ENCODE measurements at places on chromosomes 6 and 20.

- DNase-seq: no peak
Measured at GRCh38 chr6:105057160-105057559, 100.3 kb downstream of the LIN28B start.

DNA sequence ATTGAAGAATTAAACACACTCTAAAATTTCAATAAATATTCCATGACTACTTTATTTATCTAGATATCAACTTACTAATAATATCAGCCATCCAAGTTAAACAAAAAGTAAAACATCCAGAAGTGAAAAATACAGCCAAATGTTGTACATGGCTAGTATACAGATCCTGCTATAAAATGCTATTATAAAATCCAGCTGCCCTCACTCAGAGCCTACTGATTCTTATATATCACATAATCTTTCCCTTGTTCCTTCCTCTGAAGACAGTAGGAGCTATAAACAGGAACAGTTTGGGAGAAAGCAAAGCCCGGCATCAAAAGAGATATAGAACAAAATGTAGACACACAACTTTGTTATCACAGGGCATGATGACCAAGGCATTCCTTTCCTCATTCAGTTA lies 212.9 kb downstream of the PLCB4 start:
- no peak for DNase-seq

- no peak for DNase-seq
Measured at GRCh38 chr20:9032758-9033157, 36.1 kb upstream of the PLCB4 start.

GRCh38 chr6:52499026-52499425 lies 77.8 kb downstream of the TRAM2 start:
- DNase-seq: no peak

DNA sequence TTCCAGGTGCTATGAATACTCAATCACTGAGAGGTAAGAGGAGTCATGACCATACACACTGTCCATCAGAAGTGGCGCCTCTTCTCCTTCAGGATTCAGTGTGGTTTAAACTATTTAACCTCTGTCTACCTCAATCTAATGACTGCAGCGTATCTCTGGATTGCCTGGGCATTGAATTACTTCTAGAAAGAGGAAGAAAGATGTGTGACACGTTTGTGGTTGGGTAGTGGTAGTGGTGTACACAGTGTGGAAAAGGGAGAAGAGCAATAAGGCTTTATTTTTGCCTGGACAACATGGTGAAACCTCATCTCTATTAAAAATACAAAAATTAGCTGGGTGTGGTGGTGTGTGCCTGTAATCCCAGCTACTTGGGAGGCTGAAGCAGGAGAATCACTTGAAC lies 38.0 kb upstream of the ECHDC1 start:
- DNase-seq: no peak

- no peak for DNase-seq
Measured at GRCh38 chr20:38453941-38454340, 18.7 kb upstream of the RALGAPB start.

GRCh38 chr20:38043512-38044300 lies 10.2 kb downstream of the RPRD1B start:
- peak; percentile 28 for DNase-seq

GRCh38 chr6:45052325-45052724 lies 275.8 kb upstream of the RUNX2 start:
- no peak for DNase-seq

GRCh38 chr6:27139756-27140579 lies 107.5 kb upstream of the PRSS16 start:
- no peak for DNase-seq

DNA sequence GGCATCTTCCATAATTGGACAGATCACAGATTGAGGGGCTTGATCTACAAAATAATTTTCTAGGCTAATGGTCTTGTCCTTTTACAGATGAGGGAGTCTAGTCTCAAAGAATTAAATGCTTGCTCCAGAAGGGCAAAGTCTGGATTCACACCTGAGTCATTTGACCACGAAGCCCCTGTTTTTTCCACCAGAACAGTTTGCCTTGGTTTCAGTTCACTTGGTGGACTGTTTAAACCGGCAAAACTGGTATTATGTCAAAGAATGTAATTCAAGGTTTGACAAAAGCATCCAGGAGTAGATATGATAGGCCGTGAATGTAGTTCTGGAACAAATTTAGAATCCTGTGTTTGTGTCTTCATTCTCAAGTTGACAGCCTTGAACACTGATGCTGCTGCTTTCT lies 3.3 kb downstream of the MYO6 start:
- DNase-seq: no peak

GRCh38 chr6:34044945-34045595 lies 100.8 kb downstream of the GRM4 start:
- DNase-seq: no peak

DNA sequence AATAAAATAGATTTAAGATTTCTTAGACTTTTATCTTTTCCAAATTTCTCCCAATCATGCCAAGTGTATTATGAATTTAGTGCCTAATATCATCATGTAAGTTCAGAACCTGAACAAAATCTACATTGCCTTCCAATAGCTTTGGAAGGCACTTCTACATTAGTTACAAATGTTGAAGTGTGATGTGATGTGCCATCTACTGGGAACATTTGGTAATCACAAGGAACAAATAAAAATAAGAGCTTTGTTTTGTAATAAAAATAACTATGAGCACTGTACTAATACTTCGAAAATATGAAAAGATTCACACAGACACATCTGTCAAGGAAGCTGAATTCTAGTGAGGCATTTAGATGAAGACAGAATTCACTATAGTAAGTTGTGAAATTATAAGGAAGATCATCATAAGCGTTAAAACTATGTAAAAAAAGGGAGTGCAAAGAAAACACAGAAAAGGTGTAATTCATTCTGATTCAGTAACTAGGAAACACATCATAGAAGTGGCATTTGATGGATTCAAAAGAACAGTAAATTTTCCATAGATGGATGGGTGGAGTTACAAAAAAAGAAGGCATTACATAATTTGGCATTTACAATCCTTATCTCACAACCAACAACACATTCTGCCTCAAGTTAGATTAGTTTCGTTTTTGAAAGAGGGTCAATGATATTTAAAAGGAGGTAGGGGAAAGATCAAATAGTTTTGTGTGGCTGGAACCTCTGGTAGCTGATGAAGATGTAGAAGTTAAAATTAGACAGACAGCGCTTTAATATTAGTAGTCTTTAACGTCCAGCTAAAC lies 161.0 kb downstream of the ASCC3 start:
- DNase-seq: no peak

- no peak for DNase-seq
Measured at GRCh38 chr6:37576336-37576737, 76.6 kb upstream of the CCDC167 start.

DNA sequence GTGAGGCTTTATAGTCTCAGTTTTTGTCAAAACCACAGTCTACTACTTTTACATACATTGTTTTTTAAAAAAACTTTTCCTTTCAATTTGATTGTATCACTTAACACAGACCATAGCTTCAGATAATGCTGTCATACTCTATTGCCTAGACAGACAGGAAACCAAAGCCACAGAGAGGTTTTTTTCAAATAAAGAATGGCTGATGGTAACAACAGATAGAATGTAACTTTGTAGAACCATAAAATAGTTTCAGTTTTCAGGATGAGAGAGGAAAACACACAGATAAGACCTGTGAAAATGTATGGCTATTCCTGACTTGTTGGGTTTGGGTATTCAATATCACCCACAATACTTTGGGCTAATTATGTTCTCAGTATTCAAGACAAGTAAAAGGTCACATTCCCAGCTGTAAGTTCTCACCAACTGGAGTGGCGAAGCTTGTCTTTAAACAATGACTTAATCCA lies 94.0 kb downstream of the ADGRG6 start:
- DNase-seq: no peak

DNA sequence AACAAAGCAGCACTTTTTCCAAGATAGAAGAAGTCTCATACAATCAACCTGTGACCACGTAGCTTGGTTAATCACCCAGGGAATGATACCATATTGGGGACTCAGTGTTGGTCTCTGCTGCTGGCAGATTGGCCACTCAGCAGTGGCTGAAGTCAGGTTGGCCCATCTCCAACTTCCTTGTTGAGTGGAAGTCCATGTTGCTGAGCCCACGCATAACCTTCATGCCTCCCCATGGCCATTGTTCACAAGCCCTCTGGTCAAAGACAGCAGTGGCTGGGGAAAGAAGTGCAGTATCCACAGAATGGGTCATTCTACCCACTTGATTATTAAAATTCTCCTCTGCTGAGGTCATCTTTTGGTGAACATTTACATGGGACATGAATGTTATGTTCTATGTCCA lies 38.5 kb downstream of the PKIB start:
- DNase-seq: no peak

- no peak for DNase-seq
Measured at GRCh38 chr6:149580880-149581279, 14.7 kb downstream of the GINM1 start.

DNA sequence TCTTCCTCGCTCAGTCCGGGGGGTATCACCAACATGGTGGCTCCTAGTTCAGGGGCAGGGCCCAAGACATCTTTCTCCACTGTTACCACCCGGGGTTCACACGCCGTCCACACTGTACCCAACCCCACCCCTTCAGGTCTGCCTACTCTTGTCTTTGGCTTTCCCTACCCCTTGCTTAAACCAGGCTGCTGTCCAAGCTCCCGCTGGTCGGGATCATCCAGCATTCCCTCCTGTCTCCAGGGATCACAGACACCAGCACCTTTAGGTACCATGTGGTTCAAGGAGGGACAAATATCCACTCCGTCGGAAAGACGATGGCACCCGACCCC lies 395 bp downstream of the NELFE start:
- DNase-seq: no peak

GRCh38 chr6:5303682-5304081 lies 42.4 kb downstream of the FARS2 start:
- DNase-seq: no peak

- DNase-seq: no peak
Measured at GRCh38 chr6:158730541-158730907, 80.7 kb downstream of the SYTL3 start.

GRCh38 chr6:79470728-79471127 lies 66.5 kb downstream of the LCA5 start:
- no peak for DNase-seq

- no peak for DNase-seq
Measured at GRCh38 chr6:11890849-11891248, 112.2 kb upstream of the ADTRP start.

- DNase-seq: no peak
Measured at GRCh38 chr6:75842191-75842590, 93.2 kb downstream of the MYO6 start.

DNA sequence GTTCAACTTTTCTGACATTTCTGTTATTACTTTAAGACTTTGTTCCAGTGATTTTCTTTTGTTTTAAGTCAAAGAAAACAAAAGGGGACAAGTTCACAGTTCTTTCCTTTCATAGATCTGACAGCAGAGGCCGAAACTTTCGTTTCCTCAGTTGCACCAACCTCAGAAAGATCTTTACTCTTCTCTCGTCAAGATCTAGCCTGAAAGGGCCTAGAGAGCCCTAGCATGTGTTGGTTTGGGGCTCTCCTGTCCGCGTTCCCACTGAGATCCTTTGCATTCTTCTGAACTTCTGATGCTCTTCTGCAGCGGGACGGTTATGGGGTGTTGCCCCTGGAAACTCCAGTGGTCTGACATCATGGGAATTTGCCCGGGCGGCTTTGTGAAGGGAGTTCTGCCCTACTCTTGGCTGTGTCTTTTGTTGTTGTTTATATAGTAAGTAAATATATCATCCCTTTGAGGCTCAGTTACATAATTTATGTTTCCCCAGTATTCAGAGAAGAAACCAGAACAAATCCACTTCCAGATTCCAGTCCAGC lies 129.1 kb downstream of the SASH1 start:
- DNase-seq: no peak

DNA sequence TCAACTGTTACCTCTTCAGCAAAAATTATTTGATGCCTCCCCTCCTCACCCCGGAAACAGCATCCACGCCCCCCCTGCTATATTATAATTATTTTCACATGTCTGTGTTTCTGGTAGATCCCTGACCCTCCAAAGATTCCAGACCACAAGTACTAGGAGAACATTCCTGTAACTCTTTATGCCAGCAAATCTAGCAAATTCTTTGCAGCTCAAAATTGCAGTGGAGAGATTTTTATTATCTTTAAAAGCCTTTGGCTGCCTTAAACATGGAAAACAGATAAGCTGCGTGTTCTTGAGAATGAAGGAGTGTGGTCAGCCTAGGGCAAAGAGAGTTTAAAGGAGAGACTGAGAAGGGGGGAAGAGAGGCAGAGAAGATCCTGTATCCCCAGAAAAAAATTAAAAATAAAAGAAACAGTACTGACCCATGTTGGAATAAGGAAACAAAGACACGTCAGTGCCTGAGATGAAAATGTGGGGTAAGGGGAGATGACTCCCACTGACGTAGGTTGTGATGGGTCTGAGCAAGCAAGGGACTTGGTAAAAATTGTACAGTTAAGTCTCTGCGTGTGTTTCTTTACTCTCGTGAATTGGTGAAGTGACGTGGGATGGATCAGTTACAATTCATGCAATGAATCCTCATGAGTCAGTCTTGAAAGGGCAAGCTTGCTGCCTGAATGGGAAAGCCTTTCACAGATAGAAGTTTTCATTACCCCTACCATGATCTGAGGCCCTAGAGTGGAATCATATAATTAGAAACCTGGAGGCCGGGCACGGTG lies 8.3 kb downstream of the ID4 start:
- no peak for DNase-seq

GRCh38 chr6:79413562-79414002 lies 123.6 kb downstream of the LCA5 start:
- no peak for DNase-seq

DNA sequence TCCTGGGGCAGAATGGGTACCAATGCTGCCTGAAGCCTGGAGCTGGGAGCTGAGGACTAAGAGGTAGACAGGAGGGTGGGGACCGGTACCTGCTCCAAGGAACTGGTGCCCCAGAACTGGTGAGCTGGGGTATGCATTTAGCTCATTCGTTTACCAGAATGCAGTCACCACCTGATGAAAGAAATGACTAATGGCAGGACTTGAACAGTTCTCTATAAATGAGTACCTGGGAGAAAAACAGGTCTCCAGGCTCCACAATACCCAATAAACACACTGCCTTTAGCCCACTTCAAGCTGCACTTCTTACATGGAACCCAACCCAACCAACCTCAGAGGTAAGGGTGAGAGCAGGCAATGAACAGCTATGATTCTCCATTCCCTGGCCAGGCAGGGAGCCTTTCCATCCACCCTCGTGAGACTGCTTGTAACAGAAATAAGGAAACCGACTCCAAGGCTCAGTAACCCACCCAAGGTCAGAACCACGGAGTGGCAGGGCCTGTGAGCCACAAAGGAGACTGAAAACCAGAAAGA lies 15.4 kb downstream of the FKBP1A start:
- no peak for DNase-seq

- no peak for DNase-seq
Measured at GRCh38 chr20:18839507-18840247, 26.1 kb downstream of the SCP2D1 start.

DNA sequence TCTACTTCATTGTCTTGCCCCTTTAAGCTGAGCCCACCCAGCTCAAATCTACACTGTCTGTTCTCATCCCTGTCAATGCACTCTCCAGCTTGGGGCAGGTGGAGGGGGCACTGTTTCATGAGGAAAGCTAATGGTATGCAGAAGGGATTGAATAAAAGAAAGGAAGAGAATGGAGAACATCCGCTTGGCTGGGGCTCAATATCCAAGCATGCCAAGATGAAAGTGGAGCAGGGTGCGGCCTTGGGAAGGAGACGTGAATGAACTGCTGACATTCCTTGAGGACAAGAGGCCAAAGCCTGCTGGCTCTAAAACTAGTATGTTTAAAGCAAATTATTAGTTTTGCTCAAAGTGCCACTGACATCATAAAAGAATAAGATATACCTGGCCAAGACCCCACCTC lies 24.2 kb downstream of the AKAP12 start:
- no peak for DNase-seq

GRCh38 chr6:21279619-21280018 lies 313.9 kb upstream of the SOX4 start:
- no peak for DNase-seq
